ENCODE measurements at places on chromosomes 16 and 17.
A peak's percentile ranks its signal among the peaks of the same experiment; 100 is the strongest.

GRCh38 chr16:63980763-63981162, 1141.1 kb downstream of the CDH11 start:
- peak; percentile 2 for DNase-seq

- no peak for DNase-seq
Observed at GRCh38 chr16:2776500-2777139, 460 bp downstream of the ELOB start.

DNA sequence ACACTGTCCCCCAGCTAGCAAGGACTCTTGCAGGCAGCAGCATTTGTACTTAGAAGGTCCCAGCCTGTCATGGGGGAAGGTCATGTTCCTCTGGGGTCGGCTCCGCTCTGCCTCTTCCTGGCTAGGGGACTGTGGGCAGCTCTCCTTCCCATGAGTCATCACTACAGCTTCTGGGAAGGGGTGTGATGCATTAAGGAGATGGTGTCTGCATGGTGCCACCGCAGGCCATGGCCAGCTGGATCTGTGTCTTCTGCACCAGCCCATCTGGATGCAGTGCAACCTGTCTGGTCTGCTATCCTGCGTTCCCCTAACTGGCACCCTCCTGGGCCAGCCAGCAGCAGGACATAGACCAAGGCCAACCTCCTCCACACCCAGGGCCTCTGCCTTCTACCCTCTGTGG, 6.3 kb downstream of the STARD3 start:
- no peak for DNase-seq

DNA sequence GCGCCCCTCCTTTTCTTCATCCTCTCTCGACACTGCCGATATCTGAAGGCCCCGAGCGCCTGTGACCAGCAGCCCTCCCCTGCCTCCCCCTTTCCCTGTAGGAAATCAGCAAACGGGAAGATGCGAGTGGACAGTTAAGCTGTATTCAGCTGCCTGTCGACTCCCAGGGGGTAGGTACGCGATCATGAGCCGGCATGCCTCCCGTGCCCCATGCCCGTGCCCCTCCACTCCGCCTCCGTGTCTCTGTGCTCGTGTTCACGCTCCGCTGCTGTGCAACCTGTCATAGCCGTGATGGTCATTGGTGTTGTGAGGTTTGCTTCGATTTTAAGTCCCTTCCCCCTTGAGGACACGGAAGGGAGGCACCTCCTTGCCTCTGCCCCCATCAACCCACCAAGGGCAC, 34.4 kb downstream of the CACNA1G start:
- no peak for DNase-seq

GRCh38 chr17:76983075-76983775, 115.0 kb downstream of the MGAT5B start:
- no peak for DNase-seq

- peak; percentile 60 for DNase-seq
Observed at GRCh38 chr16:66930189-66930588, 4.0 kb downstream of the CIAO2B start.

DNA sequence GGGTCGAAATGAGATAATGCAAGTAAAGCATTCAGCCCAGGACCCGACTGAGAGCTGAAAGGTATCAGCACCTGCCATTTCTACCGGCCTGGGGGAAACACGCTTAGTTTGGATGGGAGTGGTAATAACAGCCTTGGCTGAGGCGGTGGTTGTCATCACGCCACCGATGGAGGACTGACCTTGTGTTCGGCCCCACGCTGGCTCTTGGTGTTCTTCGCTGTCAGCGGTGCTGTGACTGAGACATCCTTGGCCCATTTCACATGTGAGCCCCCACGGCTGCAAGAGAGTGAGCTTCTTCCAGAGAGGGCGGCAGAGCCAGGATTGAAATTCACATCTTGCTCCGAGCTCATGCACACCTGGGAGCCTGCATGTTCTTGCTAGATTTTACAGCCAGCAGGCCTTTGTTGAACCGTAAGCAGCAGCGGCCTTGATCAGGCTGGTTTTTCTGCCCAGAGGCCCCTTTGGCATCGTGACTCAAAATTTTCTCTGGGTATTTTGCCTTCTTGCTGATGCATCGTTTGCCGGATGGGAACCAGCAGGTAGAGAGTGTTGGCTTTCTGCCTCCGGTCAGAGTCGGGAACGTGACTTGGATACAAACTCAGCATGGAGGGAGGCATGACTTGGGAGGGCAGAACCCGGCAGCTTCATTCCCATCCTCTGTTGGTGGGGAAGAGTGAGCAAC, 341.5 kb downstream of the SNX29 start:
- DNase-seq = no peak

DNA sequence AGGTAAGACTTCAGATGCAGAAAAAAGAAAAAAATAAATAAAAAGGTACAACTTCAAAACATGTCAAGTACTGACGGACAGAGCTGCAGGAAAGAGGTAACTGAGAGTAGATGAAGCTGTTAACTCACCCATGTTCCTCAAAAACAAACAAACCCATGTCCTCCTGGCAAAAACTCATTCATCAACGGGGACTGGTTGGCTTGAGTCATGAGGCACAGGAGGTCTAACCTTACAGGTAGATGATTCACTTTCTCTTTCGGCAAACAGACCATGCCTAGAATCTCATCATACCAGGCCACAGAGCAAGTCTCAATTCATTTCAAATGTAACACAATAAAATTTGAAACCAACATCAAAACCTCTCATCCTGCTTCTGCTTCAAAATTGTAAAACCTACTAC, 12.3 kb upstream of the FASN start:
- no peak for DNase-seq
